Midbrain (tissue), 1 donor: ENCODE measurements at places on chromosomes 7 and 10.

GRCh38 chr7:111929264-111929663 is 276.9 kb downstream of the DOCK4 start:
- no peak for DNase-seq

- peak; percentile 18 for DNase-seq
Measured at GRCh38 chr10:7872041-7872442, 53.7 kb downstream of the TAF3 start.

DNA sequence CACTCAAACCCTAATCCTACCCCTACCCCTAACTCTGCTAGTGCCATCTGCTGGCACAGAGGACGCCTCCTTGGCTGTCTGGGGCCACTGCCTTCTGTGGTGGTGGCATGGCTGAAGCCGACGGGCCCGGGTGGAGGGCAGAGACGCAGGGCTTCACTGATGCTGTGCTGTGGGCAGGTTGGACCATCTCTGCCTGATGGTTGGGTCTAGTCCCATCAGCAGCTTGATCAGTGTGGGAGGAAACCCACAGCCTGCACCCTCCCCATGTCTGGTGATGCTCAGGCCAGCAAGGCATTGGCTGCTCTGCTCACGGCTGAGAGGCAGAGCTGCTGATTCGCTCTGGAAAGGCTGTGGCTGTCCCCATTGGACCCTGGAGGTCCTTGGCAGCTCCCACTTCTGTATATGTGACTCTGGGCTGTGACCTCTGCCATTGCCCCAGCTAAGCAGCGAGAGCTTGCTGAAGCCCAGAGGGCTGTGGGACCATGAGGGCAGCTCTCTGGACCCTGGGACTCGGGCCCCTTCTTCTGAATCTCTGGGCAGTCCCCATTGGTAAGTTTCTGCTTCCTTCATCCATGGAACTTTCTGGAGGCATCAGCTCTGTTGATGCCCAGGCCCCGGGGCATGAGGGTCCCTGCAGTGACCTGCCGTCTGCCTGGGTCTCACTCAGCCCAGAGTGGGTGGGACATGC is at the start of gene SCART1:
Gene SCART1 (plus strand): TSS at position 430 of the 688 bp plus-strand sequence. CDS start 53 bp downstream, at position 483.
- DNase-seq: no peak

DNA sequence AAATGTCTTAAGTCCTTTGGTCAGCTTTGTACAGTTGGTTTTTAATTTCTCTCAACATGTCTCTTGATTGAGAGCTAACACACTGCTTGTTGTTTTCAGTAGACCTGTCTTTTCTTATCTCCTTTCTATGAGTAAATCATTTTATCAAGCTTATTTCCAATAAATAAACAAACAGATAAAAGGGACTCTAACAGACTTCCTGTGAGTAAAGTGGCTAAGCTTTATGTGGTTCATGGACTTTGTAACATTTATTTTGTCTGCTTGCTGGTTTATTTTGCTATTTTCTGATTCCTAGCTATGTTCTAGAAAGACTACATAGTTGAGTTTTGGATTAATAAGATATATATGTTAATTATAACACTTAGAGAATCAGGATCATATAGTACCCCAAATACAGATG is 27.1 kb downstream of the OR9A2 start:
- no peak for DNase-seq

DNA sequence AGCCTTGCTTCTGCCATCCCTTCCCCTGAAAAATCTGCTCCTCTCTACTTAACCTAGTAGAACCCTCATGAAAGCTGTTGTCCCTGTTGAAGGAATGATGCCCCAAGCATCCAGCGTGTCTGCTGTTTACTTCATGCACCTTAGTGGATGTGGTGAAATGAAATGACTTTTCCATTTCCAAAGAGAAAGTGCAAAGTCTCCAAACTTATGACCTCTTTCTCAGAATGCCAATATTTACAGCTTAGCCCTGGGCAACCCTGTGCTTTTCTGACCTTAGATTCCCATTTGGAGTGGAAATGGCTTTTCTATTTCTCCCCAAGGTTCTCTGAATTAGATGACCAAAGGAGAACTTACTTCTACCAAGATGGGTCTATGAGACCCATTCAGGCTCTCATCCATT is 256.9 kb downstream of the KCNMA1 start:
- DNase-seq: no peak

GRCh38 chr10:6347391-6347951 is 144.7 kb downstream of the PFKFB3 start:
- peak; percentile 28 for DNase-seq

DNA sequence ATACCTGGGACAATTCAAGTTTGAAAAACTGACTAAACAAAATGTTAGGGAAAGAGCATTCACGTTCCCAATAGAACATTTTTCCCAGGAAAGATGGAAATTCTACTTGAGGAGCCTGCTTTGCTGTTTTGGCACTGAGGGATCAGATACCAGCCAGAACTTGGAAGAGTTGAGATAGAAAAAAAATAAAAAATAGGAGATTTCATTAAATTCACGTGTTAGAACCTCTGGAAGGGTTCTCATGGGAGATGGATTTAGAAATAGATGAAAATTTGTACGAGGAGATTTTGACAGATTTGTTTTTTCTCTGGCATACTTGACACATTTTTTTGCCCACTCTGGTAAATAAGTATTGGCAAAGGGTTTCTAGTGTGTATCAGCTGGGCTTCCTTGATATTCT is 63.7 kb downstream of the CELF2 start:
- no peak for DNase-seq

DNA sequence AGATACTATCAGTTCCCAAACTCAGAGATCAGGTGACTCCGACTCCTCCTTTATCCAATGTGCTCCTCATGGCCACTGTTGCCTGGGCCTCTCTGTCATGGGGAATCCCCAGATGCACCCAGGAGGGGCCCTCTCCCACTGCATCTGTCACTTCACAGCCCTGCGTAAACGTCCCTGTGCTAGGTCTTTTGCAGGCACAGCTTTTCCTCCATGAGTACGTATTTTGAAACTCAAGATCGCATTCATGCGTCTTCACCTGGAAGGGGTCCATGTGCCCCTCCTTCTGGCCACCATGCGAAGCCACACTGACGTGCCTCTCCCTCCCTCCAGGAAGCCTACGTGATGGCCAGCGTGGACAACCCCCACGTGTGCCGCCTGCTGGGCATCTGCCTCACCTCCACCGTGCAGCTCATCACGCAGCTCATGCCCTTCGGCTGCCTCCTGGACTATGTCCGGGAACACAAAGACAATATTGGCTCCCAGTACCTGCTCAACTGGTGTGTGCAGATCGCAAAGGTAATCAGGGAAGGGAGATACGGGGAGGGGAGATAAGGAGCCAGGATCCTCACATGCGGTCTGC is 162.2 kb downstream of the EGFR start:
- no peak for DNase-seq

GRCh38 chr10:1171182-1171581 is 115.0 kb downstream of the WDR37 start:
- DNase-seq: no peak

DNA sequence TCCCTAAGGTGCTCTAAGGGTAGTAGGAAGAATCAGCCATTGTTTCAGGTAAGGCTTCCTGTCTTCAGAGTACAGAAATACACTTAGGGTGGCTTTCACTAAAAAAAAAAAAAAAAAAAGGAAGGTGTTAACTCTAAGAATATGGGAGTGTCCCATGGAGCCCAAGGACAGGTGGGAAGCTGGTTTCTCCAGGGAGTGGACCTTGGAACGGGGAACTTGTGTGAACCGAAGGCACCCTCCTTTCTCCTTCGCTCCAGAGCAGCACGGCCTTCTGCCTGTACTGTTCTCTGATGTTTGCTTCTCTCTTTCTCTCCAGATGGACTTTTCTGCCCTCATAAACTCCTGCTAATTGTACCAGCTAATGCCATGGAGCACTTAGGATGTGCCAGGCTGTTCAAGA is 6.2 kb downstream of the OPALIN start:
- no peak for DNase-seq

- no peak for DNase-seq
Measured at GRCh38 chr7:151801782-151802468, 75.0 kb downstream of the PRKAG2 start.

DNA sequence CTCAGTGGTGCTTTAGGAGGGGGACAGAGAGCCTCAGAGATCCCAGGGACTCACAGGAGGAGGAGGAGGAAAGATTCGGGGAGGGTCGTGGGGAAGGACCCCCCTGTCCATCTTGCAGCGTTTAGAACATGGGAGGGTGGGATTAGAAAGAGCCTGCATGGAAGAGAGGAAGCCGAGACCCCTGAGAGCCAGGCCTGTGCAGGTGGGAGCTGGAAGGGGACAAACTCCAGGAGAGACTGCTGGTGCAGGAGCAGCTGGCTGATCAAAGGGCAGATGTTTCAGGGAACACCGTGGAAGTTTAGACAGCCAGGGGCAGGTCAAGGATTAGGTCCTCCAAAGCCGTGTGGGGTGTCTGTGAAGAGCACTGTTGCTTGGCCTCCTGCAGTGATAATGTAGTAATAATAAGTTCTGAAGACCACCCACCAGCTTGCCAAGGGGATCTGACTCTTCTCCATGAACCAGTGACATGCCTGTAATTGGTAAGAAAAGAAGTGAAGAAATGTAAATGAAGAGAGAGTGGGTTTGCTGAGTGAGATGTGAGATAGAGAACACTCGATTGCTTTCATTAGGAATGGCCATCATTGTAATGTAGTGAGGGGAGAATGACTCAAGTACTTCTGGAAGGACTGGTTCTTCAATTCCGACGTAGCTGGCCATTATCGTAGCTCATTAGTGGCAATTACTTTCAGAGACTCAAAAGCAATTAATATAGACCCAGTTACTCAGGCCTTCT is 425.6 kb downstream of the PAXIP1 start:
- no peak for DNase-seq

- no peak for DNase-seq
Measured at GRCh38 chr10:96124230-96125141, 5.6 kb upstream of the ZNF518A start.

DNA sequence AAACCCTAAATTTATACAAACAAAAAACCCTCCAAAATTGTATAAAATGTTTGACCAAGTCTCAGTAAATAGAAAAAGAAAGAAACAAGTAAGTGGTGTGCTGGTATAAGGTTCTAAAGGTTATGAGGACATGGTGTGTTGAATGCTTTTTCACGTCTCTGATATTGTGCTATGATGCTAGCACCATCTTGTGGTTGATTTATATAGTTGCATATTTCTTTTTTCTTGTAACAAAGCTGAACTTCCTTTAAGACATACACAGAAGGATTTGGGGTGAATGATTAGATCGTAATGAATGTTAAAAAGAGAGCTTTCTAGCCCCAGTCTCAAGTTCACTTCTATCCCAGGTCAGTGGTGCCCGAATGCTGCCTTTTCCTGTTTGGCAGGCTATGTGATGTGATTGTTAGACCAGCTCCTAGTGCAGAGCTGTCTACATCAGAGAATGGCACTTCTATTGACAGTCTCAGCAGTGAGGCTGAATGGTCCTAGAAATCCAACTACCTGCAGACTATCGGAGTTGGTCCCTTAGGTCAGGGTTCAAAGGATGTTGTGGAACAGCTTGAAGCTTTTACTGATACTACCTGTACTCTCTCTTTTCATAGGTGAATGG is 25.0 kb downstream of the VTI1A start:
- DNase-seq: peak; percentile 22

GRCh38 chr10:79262959-79263746 is 84.1 kb upstream of the PPIF start:
- DNase-seq: no peak

- DNase-seq: no peak
Measured at GRCh38 chr7:107631588-107632491, 28.8 kb upstream of the SLC26A4 start.

- DNase-seq: no peak
Measured at GRCh38 chr7:50729962-50730361, 52.7 kb downstream of the GRB10 start.

- no peak for DNase-seq
Measured at GRCh38 chr7:121777672-121778071, 95.3 kb upstream of the PTPRZ1 start.

GRCh38 chr10:120477743-120478141 is 20.7 kb downstream of the PLPP4 start:
- DNase-seq: no peak

- DNase-seq: no peak
Measured at GRCh38 chr10:87613751-87614150, 45.9 kb upstream of the PAPSS2 start.

GRCh38 chr7:106561151-106561550 is 99.8 kb downstream of the CCDC71L start:
- DNase-seq: no peak

- DNase-seq: no peak
Measured at GRCh38 chr7:22329816-22330524, 27.0 kb downstream of the RAPGEF5 start.

- no peak for DNase-seq
Measured at GRCh38 chr10:59107147-59107546, 69.3 kb upstream of the PHYHIPL start.

DNA sequence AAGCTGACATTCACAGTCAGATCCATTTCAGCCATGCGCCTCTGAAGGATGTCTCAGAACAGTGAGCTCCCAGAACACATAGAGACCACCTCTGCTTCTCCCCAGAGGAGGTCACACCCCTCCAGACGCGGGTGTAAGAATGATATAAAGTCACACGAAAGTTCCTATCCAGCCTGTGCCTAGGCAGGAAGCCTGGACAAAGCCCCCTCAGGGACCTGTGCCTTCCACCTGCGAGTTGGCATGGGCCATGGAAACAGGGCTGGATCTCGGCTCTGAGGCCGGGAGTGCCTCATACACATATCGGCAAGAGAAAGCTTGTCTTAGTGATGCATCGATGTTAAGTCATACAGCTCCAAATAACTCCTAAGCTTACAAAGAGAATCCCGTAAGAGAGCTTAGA is 5.0 kb downstream of the VIPR2 start:
- DNase-seq: no peak

- DNase-seq: no peak
Measured at GRCh38 chr10:124257781-124258180, 160.9 kb downstream of the OAT start.

DNA sequence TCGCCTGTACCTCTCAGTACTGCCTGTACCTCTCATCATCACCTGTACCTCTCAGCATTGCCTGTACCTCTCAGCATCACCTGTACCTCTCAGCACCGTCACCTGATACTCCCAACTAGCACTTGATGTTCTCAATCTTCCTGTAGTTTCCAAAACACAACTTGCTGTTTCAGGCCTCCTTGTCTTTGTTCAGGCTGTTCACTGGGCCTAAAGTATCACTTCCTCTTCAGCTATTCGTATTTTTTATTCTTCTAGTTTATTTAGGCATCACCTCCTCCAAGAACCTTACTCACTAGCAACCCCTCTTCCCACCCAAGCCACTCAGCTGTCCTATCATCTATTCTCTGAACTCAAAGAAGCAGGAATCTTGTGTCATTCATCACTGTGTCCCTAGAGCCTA is 24.1 kb downstream of the OR6B1 start:
- DNase-seq: no peak

DNA sequence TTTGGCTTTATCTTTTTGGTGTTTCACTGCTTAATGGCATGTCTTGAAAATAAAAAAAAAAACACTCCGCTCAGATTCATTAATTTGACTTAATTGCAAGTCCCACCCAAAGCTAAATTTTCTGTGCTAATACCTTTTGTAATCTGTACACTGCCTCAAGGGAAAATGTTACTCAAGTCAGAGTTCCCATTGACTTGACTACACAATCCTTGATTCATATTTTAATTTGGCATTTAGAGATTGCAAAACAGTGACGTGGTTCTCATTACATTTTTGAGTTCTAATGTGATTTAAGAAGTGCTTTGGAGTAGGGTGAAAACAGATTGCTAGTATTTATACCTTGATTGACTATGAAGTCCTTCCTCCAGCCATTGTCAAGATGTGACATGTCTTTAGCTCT is 21.3 kb upstream of the LIPM start:
- no peak for DNase-seq

GRCh38 chr7:39153647-39154046 is 175.9 kb downstream of the POU6F2 start:
- no peak for DNase-seq
